ENCODE measurements at places on chromosomes 3 and 15. TPM values are rescaled to one million over a fixed set of nuclear protein-coding genes. Genes with fewer than 3 reads are reported as not detected.

MITF gene
- 2.7 TPM for total RNA-seq

KNG1 gene
- total RNA-seq, result not detected

COL8A1 gene
- total RNA-seq, result 0.62 TPM

FBXL22 gene
- total RNA-seq, result 0.47 TPM

SYNPR gene
- 56.5 TPM for total RNA-seq

CFAP92 gene
- total RNA-seq, result 2.2 TPM

PRR20G gene
- not detected for total RNA-seq

CD96 gene
- total RNA-seq, result not detected

TRIM42 gene
- not detected for total RNA-seq

GABRR3 gene
- total RNA-seq, result not detected

TEX55 gene
- total RNA-seq, result not detected

HCLS1 gene
- 1.9 TPM for total RNA-seq

GPR171 gene
- not detected for total RNA-seq

RTP4 gene
- not detected for total RNA-seq

PP2D1 gene
- total RNA-seq, result not detected

RARRES1 gene
- 1.4 TPM for total RNA-seq

CERS3 gene
- total RNA-seq, result 1.1 TPM

COX17 gene
- 16.8 TPM for total RNA-seq

DCP1A gene
- total RNA-seq, result 12.9 TPM

ROPN1 gene
- 0.16 TPM for total RNA-seq

FOXL2NB gene
- total RNA-seq, result 0.16 TPM

RARB gene
- total RNA-seq, result 13.4 TPM

GATM gene
- total RNA-seq, result 150 TPM

CP gene
- 1.7 TPM for total RNA-seq

GOLIM4 gene
- 27.9 TPM for total RNA-seq

CEMIP gene
- 4.4 TPM for total RNA-seq

ZNF662 gene
- total RNA-seq, result 20.4 TPM

KBTBD13 gene
- total RNA-seq, result not detected

ATP13A5 gene
- total RNA-seq, result under 0.01 TPM

EIF5A2 gene
- total RNA-seq, result 9.5 TPM

GLT8D1 gene
- 57.9 TPM for total RNA-seq

Data from occipital lobe (tissue), 3 donors.